ENCODE measurements at places on chromosomes 1 and 21. TPM values are rescaled to one million over a fixed set of nuclear protein-coding genes. Genes with fewer than 3 reads are reported as not detected.

DNA sequence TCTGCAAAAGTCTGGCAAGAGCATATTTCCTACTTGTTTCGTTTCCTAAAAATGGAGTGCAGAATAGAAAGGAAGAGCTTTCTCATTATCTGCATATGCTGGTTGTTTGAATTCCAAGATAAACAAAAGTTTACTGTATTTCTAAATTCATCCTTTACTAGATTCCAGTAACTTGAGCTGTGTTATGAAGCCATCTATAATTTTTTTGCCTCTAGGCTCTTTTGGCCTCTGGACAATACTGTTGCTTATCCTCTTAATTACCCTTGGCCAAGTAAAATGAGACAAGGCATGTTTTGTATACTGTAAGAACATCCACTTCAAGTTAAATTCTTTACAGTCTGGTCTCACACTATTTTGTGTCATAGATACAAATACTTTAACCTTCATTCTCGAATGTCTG is 45.6 kb upstream of the HFM1 start:
- no peaks in the 10 kb centered on the region for H3K4me1 ChIP-seq
- H3K27me3 ChIP-seq: no peaks in the 10 kb centered on the region
- no peak for DNase-seq
- no peak overlapping the region for H3K4me3 ChIP-seq
- no peaks in the 10 kb centered on the region for H3K36me3 ChIP-seq

DNA sequence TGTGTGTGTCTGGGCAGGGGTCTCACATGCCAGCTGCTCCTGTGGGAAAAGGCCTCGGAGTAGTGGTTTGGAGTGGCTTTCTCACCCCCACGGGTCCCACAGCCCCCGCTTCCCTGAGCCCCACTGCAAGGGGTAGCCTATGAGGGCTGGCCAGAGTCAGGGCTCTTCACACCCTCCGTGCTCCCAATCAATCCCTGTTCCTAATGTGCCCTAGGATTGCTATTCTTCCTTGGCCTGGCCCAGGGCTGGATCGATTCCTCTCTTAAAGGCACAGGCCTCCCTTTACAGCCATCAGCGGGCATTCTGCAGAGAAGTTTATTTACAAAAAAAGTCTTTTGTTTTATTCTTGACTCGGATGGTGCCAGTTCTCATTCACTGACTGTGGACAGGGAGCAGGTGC is 19.3 kb upstream of the ACTL8 start:
- H3K27ac ChIP-seq: no peak overlapping the region
- H3K27me3 ChIP-seq: peaks cover 6% of the 10 kb centered on the region
- H3K36me3 ChIP-seq: no peaks in the 10 kb centered on the region
- no peak overlapping the region for H3K4me3 ChIP-seq

GRCh38 chr1:226422478-226422877 is 14.6 kb upstream of the PARP1 start:
- DNase-seq: no peak
- H3K4me1 ChIP-seq: peaks cover 9% of the 10 kb centered on the region
- H3K27ac ChIP-seq: no peak overlapping the region
- H3K4me3 ChIP-seq: no peak overlapping the region
- H3K27me3 ChIP-seq: peaks cover 4% of the 10 kb centered on the region
- peaks cover 6% of the 10 kb centered on the region for H3K36me3 ChIP-seq

- no peak for DNase-seq
- no peaks in the 10 kb centered on the region for H3K36me3 ChIP-seq
- peaks cover 5% of the 10 kb centered on the region for H3K4me1 ChIP-seq
- no peak overlapping the region for H3K4me3 ChIP-seq
- no peak overlapping the region for H3K27ac ChIP-seq
- no peaks in the 10 kb centered on the region for H3K27me3 ChIP-seq
Observed at GRCh38 chr1:206575165-206575893, 36.9 kb downstream of the EIF2D start.

DNA sequence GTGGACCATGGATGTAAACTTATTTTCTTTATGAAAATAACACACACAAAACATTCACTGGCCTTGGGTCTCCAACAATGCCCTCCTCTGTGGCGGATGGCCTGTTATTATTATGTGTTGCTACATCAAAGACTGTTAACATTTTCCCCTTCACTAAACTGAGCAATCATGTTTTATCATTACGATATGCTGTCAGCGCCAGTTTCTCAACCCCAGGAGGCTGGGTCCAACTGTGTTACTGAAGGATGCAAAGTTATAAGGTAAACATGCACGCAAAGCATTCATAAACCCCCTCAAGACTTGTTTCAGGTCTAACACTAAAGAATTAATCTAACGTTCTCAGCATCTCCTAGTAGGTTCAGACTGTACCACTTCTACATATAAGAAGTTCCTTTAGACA is 6.0 kb upstream of the DUSP10 start:
- H3K27ac ChIP-seq: no peak overlapping the region
- peaks cover 7% of the 10 kb centered on the region for H3K27me3 ChIP-seq
- H3K4me3 ChIP-seq: no peak overlapping the region
- peaks cover 11% of the 10 kb centered on the region for H3K4me1 ChIP-seq
- no peak for DNase-seq
- H3K36me3 ChIP-seq: no peaks in the 10 kb centered on the region

GRCh38 chr1:28936528-28936927 is 22.2 kb downstream of the EPB41 start:
- no peak overlapping the region for H3K4me3 ChIP-seq
- H3K36me3 ChIP-seq: no peaks in the 10 kb centered on the region
- H3K27me3 ChIP-seq: peaks cover 2% of the 10 kb centered on the region
- DNase-seq: no peak
- H3K4me1 ChIP-seq: peaks cover 23% of the 10 kb centered on the region
- H3K27ac ChIP-seq: no peak overlapping the region

DNA sequence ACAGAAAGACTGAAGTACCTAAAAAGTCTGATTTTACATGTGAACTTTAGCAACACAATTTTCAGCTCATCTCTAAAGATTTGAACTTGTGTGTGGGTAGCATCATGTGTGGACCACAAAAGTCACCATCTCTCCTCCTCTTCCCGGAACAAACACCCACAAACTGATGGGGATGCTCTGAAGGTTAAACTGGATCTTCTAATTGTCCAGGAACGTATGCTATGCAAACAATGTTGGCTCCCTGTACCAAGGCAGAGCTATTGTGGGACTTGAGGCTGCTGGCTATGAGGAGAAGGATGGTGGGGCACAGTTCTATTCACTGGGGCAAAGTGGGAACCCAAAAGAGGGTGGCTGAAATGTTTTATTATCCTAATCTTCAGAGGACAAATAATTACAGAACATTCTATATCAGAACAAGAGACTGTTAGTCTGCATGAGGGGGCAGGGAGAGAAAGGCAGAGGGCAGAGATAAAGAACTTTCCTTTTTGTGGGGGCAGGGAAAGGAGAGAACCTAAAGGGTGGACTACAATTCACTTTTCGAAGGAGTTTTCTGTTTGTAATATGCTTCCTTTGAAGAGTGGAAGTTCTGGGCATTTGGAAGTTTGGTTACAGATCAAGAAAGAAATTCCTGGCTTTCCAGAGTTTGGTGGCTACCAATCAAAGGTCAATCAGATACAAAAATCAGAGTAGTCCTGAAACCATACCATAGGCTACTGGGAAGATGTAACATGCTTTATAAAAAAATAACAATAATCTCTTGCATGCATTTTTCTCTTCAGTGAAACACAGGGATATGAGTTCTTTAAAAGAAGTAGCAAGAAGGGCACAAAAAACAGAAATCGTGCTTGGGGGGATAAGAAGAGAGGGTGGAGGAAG is 62.9 kb downstream of the GADD45A start:
- no peak overlapping the region for H3K27ac ChIP-seq
- H3K36me3 ChIP-seq: no peaks in the 10 kb centered on the region
- H3K4me3 ChIP-seq: no peak overlapping the region
- H3K4me1 ChIP-seq: peaks cover 10% of the 10 kb centered on the region
- H3K27me3 ChIP-seq: no peaks in the 10 kb centered on the region

GRCh38 chr1:220511179-220511578 is 16.8 kb upstream of the MARK1 start:
- DNase-seq: no peak
- no peak overlapping the region for H3K4me3 ChIP-seq
- peaks cover under 1% of the 10 kb centered on the region for H3K4me1 ChIP-seq
- no peaks in the 10 kb centered on the region for H3K27me3 ChIP-seq
- H3K36me3 ChIP-seq: no peaks in the 10 kb centered on the region

Gene WDTC1
- 49.4 TPM for total RNA-seq

DNA sequence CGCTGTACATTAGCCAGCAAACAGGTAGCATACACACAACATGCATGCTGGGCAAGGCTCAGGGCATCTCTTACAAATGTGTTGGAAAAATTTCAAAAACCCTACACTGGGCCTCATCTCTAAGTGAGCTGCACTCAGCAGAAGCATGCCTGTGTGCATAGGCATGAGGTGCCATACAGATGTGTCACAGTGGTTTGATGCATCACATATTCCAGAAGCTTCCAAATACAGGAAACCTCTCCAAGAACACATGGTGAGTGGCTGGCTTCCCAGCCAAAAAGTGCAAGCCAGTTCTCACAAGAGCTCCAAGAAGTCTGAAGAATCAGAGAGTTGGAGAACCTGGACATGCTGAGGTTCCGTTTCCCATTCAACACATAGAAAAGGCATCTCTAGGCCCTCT is 58.3 kb downstream of the CD46 start:
- H3K36me3 ChIP-seq: no peaks in the 10 kb centered on the region
- peaks cover 17% of the 10 kb centered on the region for H3K4me1 ChIP-seq
- no peak for DNase-seq
- H3K27ac ChIP-seq: no peak overlapping the region

DNA sequence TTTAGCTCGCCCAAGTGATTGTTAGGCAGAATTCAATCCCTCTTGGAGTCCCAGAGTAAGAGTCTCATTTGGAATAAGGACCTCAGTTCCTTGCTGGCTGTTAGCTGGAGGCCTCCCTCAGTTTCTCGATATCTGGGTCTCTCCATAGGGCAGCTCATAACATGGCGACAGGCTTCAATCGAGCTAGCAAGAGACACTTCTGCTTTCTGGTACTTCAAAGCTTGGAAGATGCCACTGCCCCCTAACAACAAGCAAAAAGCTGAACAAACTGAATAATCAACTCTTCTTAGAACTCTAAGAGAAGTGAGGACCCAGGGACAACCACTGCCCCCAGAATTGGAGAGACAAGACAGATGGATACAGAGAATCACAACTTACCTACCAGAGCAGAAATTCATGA is 86.2 kb downstream of the TEX35 start:
- peaks cover 5% of the 10 kb centered on the region for H3K36me3 ChIP-seq
- H3K27me3 ChIP-seq: no peaks in the 10 kb centered on the region
- peaks cover 4% of the 10 kb centered on the region for H3K4me1 ChIP-seq
- H3K4me3 ChIP-seq: no peak overlapping the region
- no peak overlapping the region for H3K27ac ChIP-seq

DNA sequence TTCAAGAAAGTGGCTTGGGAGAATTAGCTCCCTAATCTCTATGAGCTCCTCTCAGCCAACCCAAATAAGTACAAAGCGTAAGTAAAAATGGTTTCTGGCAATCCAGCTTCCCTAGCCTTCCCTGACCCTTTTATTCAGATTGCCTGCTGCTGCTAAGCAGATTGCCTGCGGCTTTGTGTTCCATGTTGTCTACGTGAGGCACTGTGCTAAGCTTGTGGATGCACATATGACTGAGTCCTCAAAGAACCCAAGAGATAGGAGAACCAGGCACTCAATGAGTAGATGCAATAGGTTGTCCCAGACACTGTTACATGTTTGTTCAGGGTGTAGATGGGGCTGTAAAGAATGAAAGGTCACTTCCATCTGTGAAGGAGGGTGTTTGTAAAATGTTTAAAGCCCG is 6.3 kb upstream of the OSBPL9 start:
- H3K4me1 ChIP-seq: no peaks in the 10 kb centered on the region
- no peak overlapping the region for H3K27ac ChIP-seq
- H3K27me3 ChIP-seq: peaks cover 1% of the 10 kb centered on the region
- DNase-seq: no peak
- no peak overlapping the region for H3K4me3 ChIP-seq
- H3K36me3 ChIP-seq: no peaks in the 10 kb centered on the region

Gene KRTAP10-10
- total RNA-seq: not detected

DNA sequence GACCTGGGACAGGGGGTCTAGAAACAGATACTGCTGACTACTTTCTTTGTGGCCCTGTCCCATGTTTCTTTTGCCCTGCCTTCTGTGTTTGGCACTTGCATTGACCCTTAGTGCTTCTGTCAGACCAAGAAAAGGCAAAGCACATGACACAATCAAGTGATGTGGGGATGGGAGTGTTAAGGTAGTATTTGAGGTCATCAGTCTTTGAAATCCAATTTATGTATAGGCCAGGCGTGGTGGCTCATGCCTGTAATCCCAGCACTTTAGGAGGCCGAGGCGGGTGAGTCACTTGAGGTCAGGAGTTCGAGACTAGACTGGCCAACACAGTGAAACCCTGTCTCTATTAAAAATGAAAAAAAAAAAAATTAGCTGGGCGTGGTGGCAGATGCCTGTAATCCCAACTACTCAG is 26.0 kb downstream of the SERBP1 start:
- H3K27ac ChIP-seq: no peak overlapping the region
- no peak overlapping the region for H3K4me3 ChIP-seq
- H3K4me1 ChIP-seq: peaks cover 2% of the 10 kb centered on the region
- H3K36me3 ChIP-seq: no peaks in the 10 kb centered on the region
- DNase-seq: no peak

DNA sequence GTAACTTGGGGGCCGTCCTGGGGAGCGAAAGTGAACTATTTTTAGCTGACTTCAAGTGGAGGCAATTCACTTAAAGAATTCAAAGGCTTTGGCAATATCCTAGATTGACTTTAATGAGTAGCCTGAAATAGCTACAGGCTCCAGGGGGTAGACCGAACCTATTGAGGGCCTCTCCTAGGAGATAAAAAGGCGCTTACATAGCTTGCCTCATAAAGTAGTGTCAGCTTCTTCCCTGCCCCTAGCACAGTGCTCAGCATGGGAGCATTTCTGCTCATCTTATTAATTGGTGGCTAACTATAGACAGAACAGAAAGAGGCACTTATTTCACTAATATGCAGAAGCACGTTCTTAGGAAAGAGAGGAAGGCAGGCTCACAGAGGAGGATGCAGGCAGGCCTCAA is 12.3 kb upstream of the CTNNBIP1 start:
- H3K27me3 ChIP-seq: peaks cover 2% of the 10 kb centered on the region
- H3K36me3 ChIP-seq: no peaks in the 10 kb centered on the region
- DNase-seq: no peak
- H3K4me3 ChIP-seq: no peak overlapping the region

DNA sequence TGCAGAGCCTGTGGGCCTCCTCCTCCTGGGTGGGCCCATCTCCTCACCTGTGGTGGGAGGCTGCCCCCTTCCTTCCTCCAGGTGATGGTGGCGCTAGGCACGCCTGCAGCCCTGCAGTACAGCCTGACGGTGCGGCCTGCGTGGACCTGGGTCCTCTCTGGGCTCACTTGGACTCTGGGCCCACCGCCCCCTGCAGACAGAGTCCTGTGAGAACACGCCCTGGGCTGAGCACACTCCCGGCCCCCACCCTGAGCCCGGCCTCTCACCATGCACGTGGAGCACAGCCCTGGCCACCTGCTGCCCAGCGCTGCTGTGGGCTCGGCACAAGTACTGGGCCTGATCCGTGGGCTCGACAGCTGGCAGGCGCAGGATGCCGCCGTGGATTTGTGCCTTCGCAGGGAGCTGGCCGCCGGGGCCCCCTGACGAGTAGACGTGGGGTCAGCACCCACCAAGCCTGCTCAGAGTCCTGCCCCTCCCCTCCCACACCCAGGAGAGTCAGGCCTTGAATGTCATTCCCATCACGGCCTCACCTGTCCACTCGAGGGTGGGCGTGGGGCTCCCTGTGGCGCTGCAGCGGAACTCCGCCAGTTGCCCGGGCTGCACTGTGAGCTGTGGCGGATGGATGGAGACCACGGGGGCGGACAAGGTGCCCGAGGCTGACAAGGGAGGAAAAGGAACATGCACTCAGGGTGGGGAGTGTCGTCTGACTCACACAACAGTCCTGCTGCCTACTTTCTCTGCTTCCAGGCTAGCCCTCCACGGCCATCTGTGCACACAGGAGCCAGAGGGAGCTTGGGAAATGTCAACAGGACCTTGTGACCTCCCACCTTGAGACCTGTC is 43.4 kb downstream of the LDLRAD2 start:
- no peak for DNase-seq
- peaks cover 2% of the 10 kb centered on the region for H3K4me1 ChIP-seq
- peaks cover 9% of the 10 kb centered on the region for H3K27me3 ChIP-seq
- H3K36me3 ChIP-seq: no peaks in the 10 kb centered on the region
- no peak overlapping the region for H3K27ac ChIP-seq

Gene CFAP141
- total RNA-seq: not detected
